ENCODE measurements at places on chromosomes 2 and 18. TPM values are rescaled to one million over a fixed set of nuclear protein-coding genes. Genes with fewer than 3 reads are reported as not detected.

Gene FN1
- total RNA-seq: 1,159 TPM

Gene DSC3
- total RNA-seq: 0.87 TPM

Gene NT5C1B
- total RNA-seq: not detected

Gene ASB18
- not detected for total RNA-seq

Gene ALPG
- not detected for total RNA-seq

Gene ANKRD30B
- total RNA-seq: not detected

Gene INPP5D
- 79.2 TPM for total RNA-seq

Gene RAB27B
- total RNA-seq: 0.41 TPM

Gene CFAP65
- 0.59 TPM for total RNA-seq

Gene COLEC11
- 2.3 TPM for total RNA-seq

Gene ALPI
- not detected for total RNA-seq

Data from endothelial cell (in vitro differentiated cells).